Activated effector memory CD4-positive, alpha-beta T cell treated with Interleukin-2 at 50 U/mL for 16 hours (primary cell): ENCODE measurements at places on chromosomes 6 and 20.

- DNase-seq, result no peak
Observed at GRCh38 chr6:13689511-13690256, 22.0 kb downstream of the RANBP9 start.

DNA sequence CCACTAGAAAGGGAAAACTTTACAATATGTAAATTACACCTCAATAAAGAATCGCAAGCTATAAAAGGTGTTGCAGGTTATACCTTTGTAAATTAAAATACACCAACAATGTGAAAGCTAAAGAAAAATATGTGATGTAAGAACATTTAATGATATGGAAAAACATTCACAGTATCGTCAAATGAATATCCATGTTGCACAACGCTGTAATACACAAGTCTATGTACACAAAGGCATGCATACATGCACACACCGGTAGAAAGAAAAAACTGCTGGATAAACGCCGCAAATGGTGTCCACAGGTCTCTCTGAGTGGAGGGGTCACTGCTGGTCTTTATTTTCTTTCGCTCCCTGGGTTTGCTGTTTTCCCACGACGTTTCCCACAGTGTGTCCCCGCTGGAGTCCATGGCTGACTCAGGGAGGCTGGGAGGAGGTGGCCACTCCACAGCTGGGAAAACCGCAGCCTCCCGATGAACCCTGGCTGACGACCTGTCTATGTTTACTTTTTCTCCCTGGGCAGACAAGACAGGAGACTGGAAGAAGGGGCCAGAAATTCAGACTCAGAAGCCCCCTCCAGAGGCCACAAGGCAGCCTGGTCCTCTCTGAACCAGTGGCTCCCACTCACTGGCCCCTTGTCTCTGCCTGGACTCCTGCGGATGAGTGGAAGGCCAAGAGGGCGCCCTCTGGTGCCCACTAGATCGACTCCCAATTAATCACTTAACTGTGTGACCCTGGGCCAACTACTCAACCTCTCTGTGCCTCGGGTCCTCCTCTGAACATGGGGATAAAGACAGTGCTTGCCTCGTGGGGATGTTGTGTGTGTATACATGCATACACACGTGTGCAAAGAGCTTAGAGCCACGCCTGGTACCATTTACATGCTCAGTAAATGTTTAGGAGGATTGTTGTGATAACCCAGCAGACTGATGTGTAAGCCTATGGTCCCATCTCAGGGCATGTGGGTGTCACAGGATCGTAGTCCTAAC, 12.8 kb upstream of the BPI start:
- no peak for DNase-seq

- DNase-seq, result no peak
Observed at GRCh38 chr6:159249752-159250151, 80.6 kb downstream of the FNDC1 start.

GRCh38 chr6:165726965-165727381, 63.9 kb upstream of the PDE10A start:
- no peak for DNase-seq

DNA sequence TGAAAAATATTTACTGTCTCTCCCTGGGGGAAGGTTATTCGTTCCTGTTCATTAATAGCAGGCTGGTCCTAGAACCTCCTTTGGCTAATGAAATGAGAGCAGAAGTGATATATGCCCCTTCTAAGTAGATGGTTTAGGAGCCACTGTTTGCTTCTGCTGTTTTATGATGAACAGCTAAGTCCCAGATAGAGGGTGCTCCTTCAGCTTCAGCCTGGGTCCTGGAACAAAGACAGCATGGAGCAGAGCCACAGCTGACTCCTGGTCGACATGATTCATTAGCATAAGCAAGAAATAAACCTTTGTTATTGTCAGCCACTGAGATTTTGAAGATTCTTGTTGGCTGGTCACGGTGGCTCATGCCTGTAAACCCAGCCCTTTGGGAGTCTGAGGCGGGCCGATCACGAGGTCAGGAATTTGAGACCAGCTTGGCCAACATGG, 47.8 kb upstream of the ARMC2 start:
- DNase-seq, result no peak

DNA sequence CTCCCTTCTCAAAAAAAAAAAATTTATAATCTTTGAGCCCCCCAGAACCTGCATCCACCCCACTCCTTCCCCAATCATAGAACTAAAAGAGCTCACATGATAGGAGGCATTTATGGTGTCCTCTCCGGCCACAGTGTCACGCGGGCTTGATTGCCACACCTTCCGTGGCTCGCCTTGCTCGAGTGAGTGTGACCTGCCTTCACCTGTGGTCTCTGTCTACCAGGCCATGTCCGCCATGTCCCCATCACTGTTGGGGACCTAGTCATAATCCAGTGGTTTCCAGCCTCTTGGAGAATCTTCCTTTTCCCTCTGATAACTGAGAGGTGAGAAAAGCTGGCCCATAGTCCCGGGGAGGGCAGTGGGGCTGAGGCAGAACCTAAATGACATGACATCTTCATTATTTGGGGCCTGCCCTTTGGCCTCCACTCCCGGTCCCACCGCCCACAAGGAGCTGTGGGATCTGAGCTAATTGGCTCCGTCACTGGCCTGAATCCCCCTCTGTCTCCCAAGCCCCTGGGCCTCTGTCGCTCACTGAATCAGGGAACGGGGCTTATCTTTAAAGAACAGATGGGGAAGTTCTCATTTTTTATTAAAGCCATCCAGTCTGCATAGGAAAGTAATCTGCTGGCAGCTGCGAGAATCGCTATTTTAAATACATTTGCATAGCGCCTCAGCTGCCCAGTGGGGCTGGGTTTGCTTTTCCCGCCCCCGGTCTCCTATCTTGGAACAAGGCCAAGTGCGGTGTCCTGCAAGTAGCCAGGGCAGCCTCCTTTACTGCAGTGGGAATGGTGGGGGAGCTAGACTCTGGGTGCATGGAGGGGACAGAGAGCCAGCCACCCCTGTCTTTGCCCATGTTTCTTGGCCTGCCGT, 197.6 kb upstream of the PMEPA1 start:
- no peak for DNase-seq

DNA sequence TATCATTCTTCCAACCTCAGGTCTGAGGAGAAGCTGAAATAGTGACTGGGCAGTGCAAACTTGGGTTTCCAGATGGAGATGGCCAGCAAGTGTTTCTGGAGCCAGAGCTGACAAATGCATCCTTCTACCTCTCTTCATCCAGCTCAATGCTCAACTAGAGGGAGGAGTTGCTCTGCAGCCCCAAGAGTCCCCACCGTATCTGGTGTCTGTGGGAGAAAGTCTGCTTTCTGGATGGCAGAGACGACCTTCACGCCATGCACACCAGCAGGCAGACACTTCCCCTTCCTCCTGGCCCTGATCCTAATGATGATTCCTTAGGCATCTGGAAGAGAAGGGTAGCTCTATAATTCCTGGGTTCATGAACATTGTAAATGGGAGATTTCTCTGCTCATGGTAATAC, 127.4 kb upstream of the SPACA1 start:
- no peak for DNase-seq

- no peak for DNase-seq
Observed at GRCh38 chr6:33861722-33862121, 57.9 kb upstream of the MLN start.

- DNase-seq, result no peak
Observed at GRCh38 chr6:53239526-53239925, 90.9 kb upstream of the GCM1 start.

- DNase-seq, result no peak
Observed at GRCh38 chr6:109339906-109340678, 42.2 kb downstream of the CD164 start.

DNA sequence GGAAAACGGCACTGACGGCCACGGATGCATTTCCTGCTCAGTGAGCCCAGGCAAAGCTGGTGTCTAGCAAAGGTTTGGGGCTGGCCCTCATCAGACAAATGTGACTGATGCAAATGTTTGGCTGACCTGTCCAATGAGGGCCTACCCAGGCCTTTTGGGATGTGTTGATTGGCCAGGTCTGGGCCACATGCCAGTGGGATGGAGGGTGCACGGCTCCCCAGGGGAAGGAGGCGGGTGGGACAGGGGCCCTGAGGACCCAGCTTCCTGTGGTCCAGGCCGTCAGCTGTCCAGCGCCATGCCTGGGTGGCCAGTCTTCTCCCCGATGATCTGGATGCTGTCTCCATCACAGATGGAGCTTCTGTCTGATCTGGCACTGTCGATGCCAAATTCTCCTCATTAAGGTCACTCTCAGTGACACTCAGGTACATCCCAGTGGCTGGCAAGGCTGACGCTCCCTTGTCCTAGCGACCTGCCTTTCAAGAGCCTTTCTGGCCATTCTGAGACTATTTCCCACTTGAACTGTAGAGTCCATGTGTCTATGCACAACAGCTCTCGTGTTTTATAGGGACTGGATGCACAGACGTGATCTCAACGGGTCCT, 43.0 kb downstream of the NTSR1 start:
- DNase-seq, result no peak

DNA sequence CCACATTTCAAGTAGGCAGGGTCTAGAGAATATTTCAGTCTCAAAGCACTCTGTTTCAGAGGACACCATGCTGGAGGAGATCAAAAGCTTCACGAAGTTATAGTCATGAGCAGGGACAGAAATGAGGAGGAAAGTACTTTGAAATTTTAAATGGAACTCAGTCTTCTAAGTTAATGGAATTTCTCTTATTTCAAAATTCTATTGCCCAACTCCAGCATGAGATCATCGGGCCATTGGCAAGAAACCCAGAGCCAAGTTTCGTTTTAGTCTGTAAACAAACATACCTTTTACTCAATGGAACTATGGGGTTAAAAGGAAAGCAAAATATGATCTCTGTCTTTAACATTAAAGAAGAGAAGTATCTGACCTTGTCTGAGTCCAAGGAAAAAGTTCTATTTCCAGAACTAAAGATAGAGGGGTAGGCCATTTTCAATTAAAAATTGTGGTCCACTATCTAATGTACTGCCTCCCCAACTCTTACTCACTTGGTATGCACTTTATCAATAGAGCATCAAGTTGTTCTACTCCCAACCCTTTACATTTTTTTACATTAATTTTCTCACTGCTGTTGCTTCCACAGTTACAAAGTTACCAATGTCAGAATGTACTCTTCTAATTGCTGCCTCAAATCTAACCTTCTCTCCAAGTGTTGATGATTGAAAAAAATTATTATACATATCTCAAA, 235.3 kb upstream of the NRSN1 start:
- no peak for DNase-seq

DNA sequence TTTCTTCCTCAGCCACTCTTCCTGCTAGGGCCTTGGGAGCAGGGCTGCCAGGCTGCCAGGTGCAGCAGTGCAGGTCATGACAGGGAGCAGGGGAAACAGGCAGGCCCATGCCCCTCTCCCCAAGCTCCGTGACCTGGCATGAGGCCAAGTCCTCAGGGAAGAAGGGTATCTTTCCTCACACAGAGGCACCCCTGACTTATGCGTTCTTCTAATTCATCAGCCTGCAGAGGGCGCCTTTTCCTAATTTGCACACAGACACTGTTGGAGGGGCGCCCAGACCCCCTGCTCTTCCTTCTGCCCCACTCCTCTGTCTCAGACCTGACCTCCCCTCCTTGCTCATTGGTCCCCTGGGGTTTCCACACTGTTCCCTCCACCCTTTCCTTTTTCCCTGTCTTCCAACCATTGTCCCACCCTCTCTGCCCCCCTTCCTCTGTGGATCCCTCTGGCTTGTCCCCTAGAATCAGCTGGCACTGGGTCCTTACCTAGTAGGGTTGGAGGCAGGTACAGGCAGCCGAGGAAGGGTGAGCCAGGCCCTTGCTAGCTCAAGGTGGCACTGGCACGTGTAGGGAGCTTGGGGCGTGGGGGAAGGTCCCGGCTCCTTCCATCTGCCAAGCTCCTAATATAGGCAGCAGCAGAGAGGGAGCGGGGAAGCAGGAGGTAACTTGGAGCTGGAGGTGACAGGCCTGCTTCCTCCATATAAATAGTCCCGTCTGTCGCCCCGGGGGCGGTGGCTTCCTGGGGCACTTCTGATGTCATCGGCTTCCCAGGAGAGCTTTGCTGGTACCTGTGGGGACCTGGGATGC, 154.9 kb upstream of the MLN start:
- no peak for DNase-seq

- no peak for DNase-seq
Observed at GRCh38 chr20:57658447-57658832, 38.2 kb upstream of the ZBP1 start.

DNA sequence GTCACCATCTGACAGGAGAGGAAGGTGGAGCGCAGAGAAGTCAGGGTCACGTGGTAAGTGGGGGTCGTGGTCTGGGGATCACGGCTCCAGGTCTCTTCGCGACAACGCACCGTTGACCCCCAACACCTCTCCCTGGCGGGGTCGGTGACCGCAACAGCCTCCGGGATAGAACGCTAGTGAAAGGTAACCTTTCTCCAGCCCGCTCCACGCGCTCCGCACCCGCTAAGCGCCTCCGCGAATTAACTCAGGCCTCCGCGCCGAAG, 600 bp upstream of the SYNJ2 start:
- DNase-seq, result no peak

DNA sequence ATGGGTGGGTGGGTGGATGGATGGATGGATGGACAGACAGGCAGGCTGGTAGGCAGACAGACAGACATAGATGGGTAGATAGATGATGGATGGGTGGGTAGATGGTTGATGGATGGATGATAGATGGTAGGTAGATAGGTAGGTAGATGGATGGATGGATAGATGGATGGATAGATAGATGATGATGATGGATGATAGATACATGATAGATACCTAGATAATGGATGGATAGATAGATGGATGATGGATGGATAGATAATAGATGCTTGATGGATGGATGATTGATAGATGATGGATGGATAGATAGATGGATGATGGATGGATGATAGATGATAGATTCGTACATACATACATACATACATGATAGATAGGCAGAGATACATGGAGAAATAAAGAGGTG, 368.1 kb downstream of the CDH4 start:
- DNase-seq, result no peak

- no peak for DNase-seq
Observed at GRCh38 chr20:1015181-1015580, 13.1 kb upstream of the RSPO4 start.

GRCh38 chr6:169905041-169905807, 153.8 kb downstream of the ERMARD start:
- DNase-seq, result no peak

- no peak for DNase-seq
Observed at GRCh38 chr20:8981482-8981881, 87.4 kb upstream of the PLCB4 start.

DNA sequence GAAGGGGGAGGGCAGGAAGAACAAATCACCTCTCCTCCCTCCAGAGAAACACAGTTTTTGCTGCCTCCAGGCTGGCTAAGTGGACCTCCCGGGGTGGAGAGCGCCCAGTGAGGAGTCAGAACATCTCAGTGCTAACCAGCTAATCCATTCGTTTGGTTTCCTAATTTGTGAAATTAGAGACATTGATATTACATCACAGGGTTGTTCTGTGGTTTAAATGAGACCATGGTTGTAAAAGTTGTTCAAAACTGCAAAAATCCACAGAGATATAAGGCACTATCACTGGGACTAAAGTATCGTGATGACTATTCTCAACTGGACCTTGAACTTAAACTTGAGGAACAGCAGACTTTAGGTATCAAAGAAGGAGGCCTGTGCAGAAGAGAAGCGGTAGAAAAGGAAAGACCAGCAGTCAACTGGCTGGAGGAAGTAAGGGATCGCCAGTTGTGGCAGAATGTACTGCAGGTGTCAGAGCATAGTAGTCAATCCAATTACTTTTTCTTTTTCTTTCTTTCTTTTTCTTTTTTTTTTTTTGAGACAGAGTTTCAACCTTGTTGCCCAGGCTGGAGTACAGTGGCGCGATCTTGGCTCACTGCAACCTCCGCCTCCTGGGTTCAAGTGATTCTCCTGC, 33.9 kb downstream of the RIPOR2 start:
- no peak for DNase-seq
